Activated T-cell treated with anti-CD3 and anti-CD28 coated beads for 4 hours (primary cell): ENCODE measurements at places on chromosomes 1 and 21.

GRCh38 chr1:29052100-29052499, 71.6 kb downstream of the TMEM200B start:
- DNase-seq: no peak

- no peak for DNase-seq
Measured at GRCh38 chr1:43979528-43980254, 681 bp downstream of the B4GALT2 start.

GRCh38 chr1:228109962-228110488, 926 bp upstream of the MRPL55 start:
- no peak for DNase-seq

DNA sequence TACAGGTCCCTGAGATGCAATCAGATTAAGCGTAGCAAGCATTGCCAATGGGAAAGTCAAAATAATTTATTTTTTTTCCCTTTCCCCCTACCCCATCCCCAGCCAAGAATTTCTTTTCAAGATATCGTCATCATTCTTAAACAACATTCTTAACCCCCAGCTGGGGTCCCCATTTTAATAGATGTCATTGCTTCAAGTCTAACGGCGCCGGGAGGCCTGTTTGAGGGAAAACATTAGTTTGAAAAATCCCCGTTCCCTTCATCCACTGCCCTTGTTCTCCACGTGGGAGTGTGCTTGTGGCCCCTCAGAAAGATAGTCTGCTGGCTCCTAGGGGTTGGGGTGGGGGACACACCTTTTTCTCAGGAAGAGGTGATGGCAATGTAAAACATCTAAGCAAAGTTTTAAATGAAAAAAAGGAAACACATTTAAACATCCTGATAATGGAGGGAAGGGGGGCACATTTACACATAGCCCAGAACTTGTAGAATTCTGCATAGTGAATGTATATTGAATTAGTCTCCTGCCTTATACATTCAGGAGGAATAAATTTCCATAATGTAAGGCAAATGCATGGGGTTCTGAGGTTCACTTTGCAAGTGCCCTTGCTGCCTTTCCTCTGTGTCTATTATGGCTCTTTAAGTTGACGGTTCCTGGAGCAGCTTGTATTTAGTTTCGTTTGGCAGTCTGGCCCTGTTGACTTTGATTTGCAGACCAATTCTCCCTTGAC, 6.8 kb downstream of the TRNP1 start:
- DNase-seq: no peak

GRCh38 chr1:201536558-201536957, 2.4 kb upstream of the NAV1 start:
- no peak for DNase-seq

- DNase-seq: no peak
Measured at GRCh38 chr1:63435161-63435560, 67.7 kb downstream of the ALG6 start.

- no peak for DNase-seq
Measured at GRCh38 chr1:45541193-45541592, 9.4 kb upstream of the AKR1A1 start.

GRCh38 chr1:160850541-160850940, 12.1 kb downstream of the CD244 start:
- no peak for DNase-seq

- no peak for DNase-seq
Measured at GRCh38 chr1:63548303-63548702, 25.0 kb downstream of the EFCAB7 start.

GRCh38 chr1:6059866-6060265, 14.2 kb downstream of the KCNAB2 start:
- DNase-seq: no peak
